Left ventricle myocardium inferior (tissue), 1 donor: ENCODE measurements at places on chromosomes 13 and 19.

DNA sequence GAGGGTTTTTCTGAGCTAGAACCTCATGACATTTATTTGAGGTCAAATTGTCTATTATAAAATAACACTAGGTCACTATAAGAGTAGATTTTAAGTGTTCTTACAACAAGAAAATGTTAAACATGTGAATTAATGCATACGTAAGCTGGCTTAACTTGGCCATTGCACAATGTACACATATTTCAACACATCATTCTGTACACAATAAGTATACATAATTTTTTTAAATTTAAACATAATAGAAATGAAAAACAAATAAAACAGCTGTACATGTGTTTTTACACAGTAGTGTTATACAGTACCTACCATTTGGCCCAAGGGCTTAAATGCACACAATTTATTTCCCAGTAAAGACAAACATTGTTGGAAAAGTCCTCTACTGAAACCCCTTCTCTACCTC, 269.9 kb downstream of the DACH1 start:
- DNase-seq: no peak
- no peaks in the 10 kb centered on the region for H3K27me3 ChIP-seq
- no peaks in the 10 kb centered on the region for H3K36me3 ChIP-seq
- H3K27ac ChIP-seq: no peak overlapping the region
- H3K4me1 ChIP-seq: no peaks in the 10 kb centered on the region
- H3K4me3 ChIP-seq: no peak overlapping the region

GRCh38 chr19:55116859-55117662, at the start of gene PPP1R12C:
Gene PPP1R12C (minus strand): TSS chr19:55117637. CDS start chr19:55117543, 94 bp downstream.
- H3K36me3 ChIP-seq: peaks cover 6% of the 10 kb centered on the region
- DNase-seq: no peak
- peak within 1 kb of the TSS; percentile 98 for H3K4me3 ChIP-seq
- H3K27me3 ChIP-seq: no peaks in the 10 kb centered on the region

DNA sequence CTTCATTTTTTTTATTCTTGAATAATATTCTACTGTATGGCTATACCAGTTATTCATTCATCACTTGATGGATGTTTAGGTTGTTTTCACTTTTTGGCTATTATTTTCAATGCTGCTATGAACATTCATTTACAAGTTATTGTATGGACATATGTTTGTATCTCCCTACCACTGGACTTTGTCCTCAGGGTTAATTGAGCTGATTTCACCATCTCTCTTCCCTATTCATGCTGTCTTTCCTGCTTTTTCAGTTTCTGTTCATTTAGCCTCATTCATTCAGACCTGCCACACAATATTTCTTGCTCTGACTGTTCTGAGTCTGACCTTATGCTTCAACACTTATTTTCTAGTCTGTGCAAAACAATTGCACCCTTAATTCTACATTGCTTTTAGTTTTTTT, 12.3 kb upstream of the C1QTNF9B start:
- H3K36me3 ChIP-seq: no peaks in the 10 kb centered on the region
- peaks cover 7% of the 10 kb centered on the region for H3K27me3 ChIP-seq
- no peak overlapping the region for H3K27ac ChIP-seq
- DNase-seq: no peak
- no peak overlapping the region for H3K4me3 ChIP-seq

GRCh38 chr13:20703780-20704458, 420 bp downstream of the IL17D start:
- H3K27me3 ChIP-seq: peaks cover 35% of the 10 kb centered on the region
- H3K36me3 ChIP-seq: no peaks in the 10 kb centered on the region
- peak; percentile 68 for DNase-seq
- peak overlapping the region; percentile 44 for H3K27ac ChIP-seq
- H3K4me1 ChIP-seq: peaks cover 18% of the 10 kb centered on the region
